ENCODE measurements at places on chromosomes 11 and 22.

DNA sequence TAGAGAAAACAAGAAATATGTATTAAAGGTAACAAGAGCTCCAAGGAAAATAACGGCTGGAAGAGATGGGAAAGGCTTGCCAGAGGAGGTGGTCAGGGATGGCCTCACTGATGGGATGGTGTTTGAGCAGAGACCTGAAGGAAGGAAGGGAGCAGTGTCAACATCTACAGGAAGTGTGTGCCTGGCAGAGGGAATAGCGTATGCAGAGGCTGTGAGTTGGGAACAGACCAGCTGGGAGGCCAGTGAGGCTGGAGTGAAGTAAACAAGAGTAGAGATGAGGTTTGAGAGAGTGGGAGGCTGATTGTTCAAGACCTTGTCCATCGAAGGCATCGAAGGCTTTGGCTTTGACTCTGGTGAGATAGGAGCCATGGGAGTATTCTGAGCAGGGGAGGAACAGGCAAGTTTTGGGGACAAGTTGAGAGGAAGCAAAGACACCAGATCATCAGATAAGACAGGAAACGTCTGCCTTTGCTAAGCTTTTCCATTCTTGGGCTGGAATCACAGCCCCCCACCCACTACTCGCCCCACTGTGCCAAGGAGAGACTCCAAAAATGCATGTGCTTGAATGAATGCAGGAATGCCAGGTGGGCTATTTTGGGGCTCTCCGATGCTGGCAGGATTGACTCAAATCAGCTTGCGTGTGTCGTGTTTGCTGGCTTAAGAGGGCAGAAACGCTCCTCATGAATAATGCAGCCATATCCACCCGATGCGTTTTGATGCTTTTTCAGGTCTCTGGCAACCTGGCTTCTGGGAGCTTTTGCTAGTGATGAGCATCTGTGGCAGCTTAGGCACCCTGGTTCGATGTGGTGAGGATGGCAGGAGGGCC lies 7.2 kb downstream of the SGSM1 start:
- no peak for DNase-seq

- DNase-seq, result no peak
Observed at GRCh38 chr11:45181193-45181888, 34.9 kb downstream of the PRDM11 start.

DNA sequence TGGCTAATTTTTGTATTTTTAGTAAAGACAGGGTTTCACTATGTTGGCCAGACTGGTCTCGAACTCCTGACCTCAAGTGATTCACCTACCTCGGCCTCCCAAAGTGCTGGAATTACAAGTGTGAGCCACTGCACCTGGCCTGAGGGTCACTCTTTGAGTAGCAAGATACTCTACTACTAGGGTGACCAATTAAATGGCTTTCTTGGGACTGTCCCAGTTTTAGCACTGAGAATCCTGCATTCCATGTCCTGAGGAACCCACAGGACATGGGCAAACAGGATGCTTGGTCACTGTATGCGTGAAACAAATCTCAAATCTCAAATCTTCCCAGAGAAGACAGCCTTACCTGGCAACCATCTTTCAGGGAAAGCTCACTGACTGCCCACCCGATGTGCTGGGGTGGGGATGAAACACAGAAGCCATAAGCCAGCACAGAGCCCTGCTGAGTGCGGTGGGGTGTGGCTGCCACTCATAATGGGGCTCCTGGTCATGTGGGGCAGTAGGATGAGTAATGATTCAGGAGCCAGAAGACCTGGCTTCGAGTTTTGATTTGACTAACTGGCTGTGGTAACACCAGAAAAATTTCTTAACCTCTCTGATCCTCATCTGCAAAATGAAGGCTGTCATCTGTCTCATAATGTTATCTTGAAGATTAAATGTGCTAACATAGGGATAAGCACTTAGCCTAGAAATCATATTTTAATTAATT lies 11.5 kb downstream of the CLMP start:
- no peak for DNase-seq

GRCh38 chr11:76339221-76339620 lies 41.7 kb downstream of the THAP12 start:
- no peak for DNase-seq
